ENCODE measurements at places on chromosomes 7 and 10.
A peak's percentile ranks its signal among the peaks of the same experiment; 100 is the strongest.

GRCh38 chr10:80078448-80079311 lies at the start of gene TMEM254:
TMEM254 (plus strand) TSS chr10:80078665; CDS start chr10:80078700, 35 bp downstream.
- DNase-seq, result peak; percentile 79

- no peak for DNase-seq
These were observed 41.3 kb upstream of the MTURN start for GRCh38 chr7:30093420-30093952.

DNA sequence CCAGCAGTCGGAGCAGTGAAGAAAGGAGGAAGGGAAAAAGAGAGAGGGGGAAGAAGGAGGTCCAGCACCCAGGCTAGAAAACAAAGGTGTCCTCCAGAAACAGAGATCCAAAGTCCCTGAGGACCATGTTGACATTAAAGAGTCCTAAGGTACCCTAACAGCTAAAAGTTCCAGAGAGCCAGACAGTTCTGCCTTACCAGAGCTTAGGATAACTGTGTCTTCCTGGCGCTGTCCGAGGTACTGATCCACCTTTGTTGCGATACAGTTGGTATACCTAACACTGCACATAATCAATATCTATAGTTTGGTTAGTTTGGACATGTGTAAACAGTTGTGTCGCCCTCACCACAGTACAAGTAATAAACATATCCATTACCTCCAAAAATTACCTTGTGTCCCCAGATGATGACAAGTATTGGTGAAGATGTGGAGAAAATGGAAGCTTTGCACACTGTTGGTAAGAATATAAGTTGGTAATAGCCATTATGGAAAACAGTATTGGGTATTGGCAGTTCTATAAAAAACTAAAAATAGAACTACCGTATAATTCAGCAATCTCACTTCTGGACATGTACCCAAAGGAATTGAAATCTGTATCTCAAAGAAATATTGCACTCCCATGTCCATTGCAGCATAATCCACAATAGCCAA lies 59.8 kb downstream of the GRID1 start:
- no peak for DNase-seq

- no peak for DNase-seq
These were observed 24.8 kb downstream of the KIF5B start for GRCh38 chr10:32031424-32031823.

DNA sequence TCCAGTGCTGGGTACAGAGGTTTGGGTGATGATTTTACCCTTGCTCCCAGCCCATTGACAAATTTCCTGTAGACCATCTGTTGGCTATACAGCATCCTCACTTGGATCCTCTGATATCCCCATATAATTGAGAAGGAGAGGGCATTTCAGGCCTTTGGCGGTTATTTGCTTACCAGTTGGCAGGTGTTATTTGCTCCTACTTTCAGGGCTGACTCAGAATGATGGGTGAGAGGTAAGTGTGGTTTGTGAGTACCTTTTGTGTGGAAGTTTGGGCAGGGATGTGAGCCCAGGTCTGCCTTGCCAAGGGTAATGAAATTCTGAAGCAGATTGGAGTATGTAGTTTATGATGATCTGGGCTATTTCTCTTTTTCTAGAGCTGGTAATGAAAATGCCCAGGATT lies 93.6 kb downstream of the LRMDA start:
- no peak for DNase-seq

- no peak for DNase-seq
These were observed 29.3 kb upstream of the CCL24 start for GRCh38 chr7:75842836-75843446.

Measured in RCC 7860 (cell line).